ENCODE measurements at places on chromosomes 2 and 18. TPM values are rescaled to one million over a fixed set of nuclear protein-coding genes. Genes with fewer than 3 reads are reported as not detected.

DNA sequence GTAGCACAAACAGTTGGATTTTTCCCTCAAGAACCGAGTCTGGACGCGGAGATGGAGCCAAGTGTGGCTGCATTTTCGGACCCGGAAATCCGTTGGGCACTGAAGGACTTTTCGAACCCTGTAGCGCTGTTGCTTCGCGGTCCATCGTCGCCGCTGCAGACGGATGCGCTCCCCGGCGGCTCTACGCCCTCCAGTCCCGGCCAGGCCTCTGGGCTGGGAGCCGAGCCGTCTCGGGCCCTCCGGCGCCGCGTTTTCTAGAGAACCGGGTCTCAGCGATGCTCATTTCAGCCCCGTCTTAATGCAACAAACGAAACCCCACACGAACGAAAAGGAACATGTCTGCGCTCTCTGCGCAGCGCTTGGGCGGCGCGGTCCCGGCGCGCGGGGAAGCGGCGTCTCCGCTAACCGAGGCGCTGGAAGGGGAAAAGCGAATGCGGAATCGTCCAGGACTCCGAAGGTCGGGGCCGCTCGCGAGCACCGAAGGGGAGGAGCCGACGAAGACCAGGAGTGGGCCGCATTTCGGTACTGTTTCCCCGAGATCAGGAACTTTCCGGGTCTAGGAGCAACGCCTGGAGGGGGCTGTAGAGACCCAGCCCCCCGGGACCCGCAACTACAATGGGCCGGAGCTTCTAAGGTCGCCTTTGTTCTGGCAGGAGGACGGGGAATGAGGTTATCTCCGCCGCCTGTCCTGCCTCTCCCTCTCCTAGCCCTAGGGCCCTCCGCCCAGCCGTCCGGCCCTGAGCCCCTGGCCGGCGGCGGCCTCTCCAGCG, 3.2 kb downstream of the EMX1 start:
- no peak for DNase-seq

DNA sequence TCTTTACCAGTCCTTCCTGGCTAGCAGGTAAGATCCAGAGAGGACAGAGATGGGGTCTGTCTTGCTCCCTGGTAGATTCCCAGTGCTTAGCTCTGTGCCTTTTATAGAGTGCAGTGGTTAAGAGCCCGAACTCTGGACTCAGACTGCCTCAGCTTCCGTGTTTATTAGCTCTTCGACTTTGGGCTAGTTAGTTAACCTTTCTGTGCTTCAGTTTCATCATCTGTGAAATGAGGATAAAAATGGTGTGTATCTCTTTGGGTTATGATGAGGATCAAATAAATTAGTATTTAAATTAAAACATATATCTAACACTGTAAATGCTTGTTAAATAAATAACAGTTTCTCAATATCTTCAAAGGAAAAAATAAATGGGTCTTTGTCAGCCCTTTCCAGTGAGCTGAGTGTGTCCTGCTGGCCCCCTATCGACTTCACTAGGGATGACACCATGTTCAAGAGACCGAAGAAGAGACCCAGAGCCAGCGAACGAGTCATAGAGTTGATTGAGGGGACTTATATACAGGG, 38.2 kb downstream of the CERS6 start:
- no peak for DNase-seq

DNA sequence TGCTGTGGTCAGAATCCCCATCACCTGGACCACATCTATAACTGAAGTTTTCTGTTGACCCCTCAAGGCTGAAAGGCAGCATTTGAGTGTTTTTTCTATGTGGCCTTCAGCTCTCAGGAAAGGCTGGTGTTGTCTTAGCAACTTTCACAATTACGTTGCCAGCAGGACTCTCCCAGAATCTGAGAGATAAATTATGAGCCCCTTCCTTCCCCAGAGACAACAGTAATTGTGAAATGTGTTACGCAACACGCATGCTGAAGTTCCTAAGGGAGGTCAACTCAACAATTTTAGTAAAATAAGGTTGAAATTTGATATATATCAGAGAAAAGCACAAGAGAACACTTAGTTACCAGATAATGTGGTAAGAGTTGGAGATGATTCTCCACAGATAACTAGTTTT, 216.5 kb upstream of the SLC8A1 start:
- DNase-seq, result no peak

The RBBP8 gene
- total RNA-seq, result 28.2 TPM

DNA sequence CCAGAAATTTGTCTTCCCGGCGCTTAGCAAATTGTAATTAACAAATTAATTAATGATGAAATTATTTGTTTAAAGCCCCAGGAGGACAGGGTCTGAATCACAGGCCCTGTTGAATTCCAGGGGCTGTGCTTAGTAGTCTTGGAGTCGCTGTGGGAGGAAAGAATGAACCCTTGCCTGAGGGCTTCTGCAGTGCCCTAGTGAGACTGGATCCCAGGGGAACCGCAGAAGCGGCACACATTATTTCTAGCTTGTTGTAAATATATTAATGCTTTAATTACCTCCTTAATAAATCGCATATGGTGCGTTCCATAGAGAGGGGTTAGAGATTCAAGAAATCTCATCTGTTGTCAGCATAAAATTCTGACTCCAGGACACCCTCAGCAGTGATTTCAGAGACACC, 235.4 kb downstream of the CELF4 start:
- DNase-seq, result no peak

DNA sequence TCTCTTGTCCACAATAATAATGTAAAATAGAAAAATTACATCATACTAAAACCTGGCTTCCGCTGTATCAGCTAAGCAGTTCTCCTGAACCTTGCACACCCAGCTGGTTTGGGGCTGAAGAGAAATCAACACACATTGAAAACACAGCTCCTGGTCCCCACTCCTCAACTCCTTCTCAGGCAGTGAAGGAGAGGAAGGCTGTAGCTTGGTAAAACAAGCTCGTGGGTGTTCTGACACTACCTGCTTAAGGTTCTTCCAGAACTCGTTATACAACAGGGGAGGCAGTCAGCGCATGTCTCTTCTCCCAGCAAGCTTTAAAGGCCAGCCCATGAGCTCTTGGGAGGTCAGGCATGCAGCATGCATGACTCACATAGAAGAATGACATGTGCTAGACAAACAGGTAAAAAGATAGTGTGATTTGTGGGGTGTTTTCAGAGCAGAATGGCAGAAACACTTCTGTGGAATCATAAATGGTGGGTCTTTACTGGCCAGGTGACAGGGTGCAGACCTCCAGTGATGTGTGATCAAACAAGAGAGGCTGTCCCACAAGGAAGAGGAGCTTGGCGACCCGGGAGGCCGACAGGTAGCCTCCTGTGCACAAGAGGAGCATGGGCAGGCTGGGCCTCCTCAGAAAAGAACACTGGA, 69.1 kb downstream of the UXS1 start:
- DNase-seq, result no peak

DNA sequence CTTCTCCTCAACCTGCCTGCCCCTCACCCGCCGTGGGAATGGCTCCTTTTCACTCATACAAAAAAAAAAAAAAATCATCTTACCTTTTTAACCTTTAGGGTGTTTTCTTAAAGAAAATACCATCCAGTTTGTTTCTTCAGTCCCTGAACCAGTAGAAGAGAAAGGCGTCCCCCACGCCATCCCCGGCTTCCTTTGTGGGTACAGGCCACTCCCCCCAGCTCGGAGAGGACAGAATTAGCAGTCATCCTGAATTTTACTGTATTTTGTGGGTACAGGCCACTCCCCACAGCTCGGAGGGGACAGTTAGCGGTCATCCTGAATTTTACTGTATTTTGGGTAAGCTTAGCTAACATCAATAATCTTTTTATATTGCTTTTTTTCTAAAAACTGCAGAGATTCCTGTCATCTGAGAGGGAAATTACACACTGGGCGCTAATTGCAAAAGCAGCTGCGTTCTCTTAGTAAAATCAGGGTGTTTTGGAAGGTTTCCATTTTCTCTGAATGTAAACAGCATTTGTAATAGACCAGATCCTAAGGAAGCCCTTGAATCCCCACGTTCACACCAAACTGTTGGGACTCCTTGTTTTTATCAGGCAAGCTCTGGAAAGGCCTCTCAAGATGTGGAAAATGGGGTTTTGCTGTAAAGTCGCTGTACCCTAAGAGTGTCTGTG, 72.5 kb downstream of the NFATC1 start:
- no peak for DNase-seq

GRCh38 chr2:73307720-73308119, 14.4 kb upstream of the EGR4 start:
- no peak for DNase-seq

- DNase-seq, result no peak
These were observed 1327.1 kb upstream of the ZEB2 start for GRCh38 chr2:145846982-145847381.

DNA sequence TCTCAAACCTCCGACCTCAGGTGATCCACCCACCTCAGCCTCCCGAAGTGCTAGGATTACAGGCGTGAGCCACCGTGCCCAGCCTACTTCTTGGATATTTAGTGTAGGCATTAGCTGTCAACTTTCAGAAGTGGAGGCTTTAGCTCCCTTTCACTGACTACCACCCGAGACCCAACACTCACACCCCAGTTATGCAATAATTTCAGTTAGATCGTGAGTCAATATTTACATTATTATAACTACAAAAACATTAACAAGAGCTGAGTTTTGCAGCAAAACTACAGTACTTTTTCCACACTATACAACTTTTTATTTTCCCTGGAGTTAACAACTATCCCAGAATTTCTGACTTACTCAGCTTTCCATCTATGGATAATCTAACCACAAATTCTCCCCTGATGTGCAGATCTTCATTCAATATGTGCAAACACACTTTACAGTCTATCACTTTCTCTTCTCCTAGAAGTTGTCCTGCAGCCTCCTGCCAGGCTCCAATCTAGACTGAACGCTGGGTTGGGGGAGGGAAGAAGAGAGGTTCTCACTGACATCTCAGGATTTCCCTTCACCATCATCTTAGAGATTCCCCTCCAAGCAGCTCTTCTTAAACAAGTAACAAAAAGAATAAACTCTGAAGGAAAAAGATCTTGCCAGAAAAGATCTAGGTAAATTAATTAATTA, 10.1 kb downstream of the TBC1D8 start:
- DNase-seq, result no peak

The CPS1 gene
- total RNA-seq, result 8.8 TPM

The IDH1 gene
- total RNA-seq, result 47.4 TPM

The CXCR1 gene
- total RNA-seq, result 0.49 TPM

The ACADL gene
- total RNA-seq, result 10.6 TPM

DNA sequence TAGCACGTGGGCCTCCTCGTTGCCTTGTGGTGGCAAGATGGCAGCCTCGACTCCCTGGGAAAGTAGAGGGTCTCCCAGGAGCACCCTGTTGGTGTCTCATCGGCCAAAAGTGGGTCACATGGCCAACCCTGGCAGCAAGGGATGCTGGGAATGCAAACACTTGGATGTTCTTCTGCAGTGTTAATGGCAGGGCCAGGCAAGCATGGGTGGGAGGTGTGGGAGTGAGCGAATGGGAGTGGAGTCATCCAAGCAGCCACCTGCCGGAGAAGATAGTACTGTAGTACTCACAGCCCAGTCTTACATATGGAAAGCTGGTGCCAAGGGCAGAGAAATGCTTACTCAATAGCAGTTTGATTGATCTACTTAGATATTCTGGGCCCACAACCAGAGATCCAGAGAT, 122.2 kb downstream of the INHBB start:
- no peak for DNase-seq

DNA sequence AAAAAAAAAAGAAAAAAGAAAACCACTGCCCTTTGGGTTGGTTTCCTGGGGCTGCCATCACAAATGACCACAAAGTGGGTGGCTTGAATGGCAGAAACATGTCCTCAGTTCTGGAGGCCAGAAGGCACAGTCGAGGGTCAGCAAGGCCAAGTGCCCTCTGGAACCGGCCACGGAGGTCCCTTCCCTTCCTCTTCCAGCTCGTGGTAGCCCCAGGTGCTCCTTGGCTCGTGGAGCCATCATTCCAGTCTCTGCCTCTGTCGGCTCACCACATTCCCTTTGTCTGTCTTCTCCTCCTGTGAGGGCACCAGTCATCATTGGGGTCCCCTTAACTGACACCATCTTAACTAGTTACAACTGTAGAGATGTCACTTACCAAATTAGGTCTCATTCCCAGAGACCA, 8.5 kb upstream of the NFATC1 start:
- DNase-seq, result no peak

DNA sequence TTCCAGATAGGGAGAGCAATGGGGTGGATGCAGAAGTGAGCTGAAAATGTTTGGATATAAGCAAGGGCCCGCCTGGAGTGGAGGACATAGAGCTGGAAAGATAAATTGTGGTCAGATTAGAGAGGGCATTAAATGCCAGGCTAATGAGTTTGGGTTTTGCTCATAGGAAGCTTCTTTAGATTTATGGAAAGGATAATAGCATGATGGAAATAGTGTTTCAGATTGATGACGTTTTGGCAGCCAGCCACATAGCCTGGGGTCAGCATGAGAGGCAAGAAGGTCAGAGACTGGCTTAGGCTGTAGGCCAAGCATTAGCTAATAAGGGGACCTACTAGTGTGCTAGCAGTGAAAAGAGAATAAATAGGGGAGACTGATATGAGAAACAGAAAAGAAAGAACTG, 321.6 kb downstream of the STK39 start:
- no peak for DNase-seq
